ENCODE measurements at places on chromosomes 2 and 18. TPM values are rescaled to one million over a fixed set of nuclear protein-coding genes. Genes with fewer than 3 reads are reported as not detected.

EFR3B gene
- not detected for total RNA-seq

WNT6 gene
- not detected for total RNA-seq

ATP6V1C2 gene
- total RNA-seq = 0.92 TPM

KLF11 gene
- total RNA-seq = 85.8 TPM

LGALSL gene
- 1.3 TPM for total RNA-seq

BBS5 gene
- total RNA-seq = 1.7 TPM

AGXT gene
- not detected for total RNA-seq

SLC4A5 gene
- 8.0 TPM for total RNA-seq

PASK gene
- total RNA-seq = 45.2 TPM

ADCYAP1 gene
- not detected for total RNA-seq

FASTKD1 gene
- total RNA-seq = 14.1 TPM

NXPH2 gene
- total RNA-seq = not detected

ZNF521 gene
- 3.5 TPM for total RNA-seq

RGPD4 gene
- total RNA-seq = not detected

- DNase-seq = no peak
Observed at GRCh38 chr2:62186156-62186905, 9.6 kb upstream of the B3GNT2 start.

DNA sequence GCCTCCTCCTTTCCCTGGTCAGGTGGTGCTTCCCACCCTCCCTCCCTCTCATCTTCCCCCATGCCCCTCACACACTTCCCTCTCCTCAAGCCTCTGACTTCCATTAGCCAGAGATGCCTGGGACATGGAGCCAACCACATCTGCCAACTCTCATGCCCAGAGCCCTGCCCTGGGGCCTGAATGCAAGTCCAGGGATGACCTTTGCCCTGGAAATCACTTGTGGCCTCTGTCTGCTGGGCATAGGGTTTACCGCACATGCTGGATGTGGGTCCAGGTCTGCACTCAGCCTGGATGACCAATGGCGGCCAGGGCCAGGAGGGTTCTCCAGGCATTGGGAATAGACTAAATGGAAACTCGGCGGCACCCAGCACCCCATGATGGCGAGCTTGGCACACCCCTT, 98.9 kb downstream of the SEPTIN10 start:
- no peak for DNase-seq

DNA sequence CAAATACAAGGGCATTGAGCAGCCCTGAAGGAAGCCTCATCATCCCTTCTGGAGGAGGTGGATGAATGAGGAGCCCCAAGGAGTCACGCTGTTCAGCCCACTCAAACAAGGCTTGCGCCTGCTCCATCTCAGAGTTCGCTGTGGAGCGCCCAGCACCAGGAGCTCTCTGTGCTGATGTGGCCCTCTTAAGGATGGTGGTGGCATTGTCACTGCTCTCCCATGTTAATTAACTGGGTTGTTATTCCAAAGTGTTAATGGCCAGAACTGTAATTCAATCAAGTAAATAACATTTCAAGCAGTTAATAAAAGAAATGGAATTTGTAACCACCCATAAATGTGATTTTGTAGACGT, 726.0 kb upstream of the RAB6C start:
- no peak for DNase-seq

DNA sequence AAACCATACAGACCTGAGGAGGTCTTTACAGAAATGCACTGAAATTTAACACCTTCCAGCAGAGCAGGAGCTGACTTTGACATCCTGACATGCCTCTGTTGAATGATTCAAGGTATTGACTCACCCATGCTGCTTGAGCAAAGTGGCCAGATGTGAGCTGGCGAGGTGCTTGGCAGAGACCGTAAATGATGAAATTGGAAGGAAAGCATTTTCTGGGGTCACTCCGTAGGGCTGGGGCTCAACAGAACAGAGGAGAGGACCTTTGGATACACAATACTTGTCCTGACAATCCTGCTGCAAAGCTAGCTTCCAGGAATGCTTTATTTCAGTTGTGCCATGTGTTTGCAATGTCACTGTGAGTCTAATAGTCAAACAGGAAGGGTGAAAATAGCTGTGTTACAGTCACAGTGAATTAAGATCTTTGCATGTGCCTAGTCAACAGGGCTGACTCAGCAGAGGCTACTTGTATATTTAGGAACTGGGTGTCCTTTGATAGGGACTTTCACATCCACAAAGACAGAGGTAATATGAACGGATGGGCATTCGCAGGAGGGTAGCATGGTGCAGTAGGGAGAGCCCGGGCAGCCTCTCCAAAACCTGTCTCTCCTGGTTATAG, 31.6 kb upstream of the NCK2 start:
- DNase-seq = no peak

GRCh38 chr2:168300460-168300859, 53.1 kb upstream of the STK39 start:
- no peak for DNase-seq

- DNase-seq = peak; percentile 63
Observed at GRCh38 chr18:48022531-48023329, 92.3 kb upstream of the SMAD2 start.

GRCh38 chr2:176535467-176536113, 266.3 kb downstream of the MTX2 start:
- DNase-seq = no peak

DNA sequence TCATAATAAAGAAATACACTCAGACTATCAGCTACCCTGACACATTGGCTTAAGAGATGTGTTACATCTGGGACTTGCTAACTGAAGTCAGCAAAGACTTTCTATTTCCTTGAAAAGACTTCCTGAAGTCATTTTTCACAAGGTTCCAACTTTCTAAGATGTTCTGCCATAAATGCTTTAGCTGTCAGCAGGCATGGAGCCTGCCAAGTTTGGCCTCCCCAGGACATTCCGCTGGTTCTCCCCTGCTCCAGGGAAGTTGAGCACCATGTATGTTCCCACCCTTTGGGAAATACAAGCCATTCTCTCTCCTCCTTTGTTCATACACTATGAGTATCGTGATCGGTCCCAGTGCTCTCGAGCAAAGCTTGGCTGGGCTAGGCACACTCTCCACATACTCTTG, 202.7 kb upstream of the CCDC68 start:
- DNase-seq = no peak

GRCh38 chr18:56470406-56471351, 167.7 kb downstream of the TXNL1 start:
- DNase-seq = no peak

DNA sequence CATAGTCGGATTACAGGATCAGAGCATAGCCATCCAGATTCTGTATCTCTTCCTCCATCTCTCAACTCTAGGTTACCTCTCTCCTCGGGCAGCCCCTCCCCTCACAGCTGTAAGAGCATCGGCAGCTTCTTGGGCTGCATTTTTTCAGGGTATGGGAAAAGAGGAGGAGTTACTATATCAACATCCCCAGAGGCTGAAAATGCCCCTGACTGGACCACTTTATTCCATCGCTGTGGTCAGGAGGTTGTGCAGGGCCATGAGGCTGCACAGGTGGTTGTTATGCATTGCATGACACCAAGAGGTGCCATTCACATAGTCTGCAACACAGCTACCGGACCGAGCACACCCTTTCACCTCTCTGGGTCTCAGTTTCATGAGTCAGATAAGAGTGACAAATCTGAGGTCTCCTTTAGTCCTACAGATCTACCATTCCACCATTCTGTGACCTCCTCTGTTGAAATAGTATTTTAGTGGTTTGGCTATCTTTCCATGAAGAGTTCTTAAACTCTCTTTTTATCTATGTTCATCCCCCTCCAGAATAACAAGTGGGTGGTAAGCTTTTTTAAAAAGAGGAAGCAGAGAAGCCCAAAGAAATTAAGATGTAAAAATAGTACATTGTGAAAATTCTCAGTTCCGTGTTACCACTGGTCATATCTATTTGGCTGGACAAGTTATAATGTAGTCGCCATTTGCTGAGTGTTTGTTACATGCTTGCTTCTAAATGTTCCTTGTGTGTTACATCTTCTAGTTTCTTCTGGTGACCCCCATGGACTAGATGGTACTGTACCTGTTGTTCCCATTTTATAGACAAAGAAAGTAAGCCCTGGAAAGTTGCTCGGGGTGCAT, 56.6 kb upstream of the SLC1A4 start:
- no peak for DNase-seq

GRCh38 chr2:24015562-24016375, 5.9 kb downstream of the MFSD2B start:
- no peak for DNase-seq

- no peak for DNase-seq
Observed at GRCh38 chr2:105845976-105846375, 101.3 kb downstream of the NCK2 start.

- no peak for DNase-seq
Observed at GRCh38 chr18:13453714-13454113, 235.2 kb downstream of the LDLRAD4 start.

GRCh38 chr2:5914811-5915611, 222.8 kb downstream of the SOX11 start:
- DNase-seq = no peak

- no peak for DNase-seq
Observed at GRCh38 chr2:171307560-171307959, 126.2 kb downstream of the METTL8 start.

GRCh38 chr2:238854699-238855229, 6.9 kb downstream of the TWIST2 start:
- DNase-seq = no peak

DNA sequence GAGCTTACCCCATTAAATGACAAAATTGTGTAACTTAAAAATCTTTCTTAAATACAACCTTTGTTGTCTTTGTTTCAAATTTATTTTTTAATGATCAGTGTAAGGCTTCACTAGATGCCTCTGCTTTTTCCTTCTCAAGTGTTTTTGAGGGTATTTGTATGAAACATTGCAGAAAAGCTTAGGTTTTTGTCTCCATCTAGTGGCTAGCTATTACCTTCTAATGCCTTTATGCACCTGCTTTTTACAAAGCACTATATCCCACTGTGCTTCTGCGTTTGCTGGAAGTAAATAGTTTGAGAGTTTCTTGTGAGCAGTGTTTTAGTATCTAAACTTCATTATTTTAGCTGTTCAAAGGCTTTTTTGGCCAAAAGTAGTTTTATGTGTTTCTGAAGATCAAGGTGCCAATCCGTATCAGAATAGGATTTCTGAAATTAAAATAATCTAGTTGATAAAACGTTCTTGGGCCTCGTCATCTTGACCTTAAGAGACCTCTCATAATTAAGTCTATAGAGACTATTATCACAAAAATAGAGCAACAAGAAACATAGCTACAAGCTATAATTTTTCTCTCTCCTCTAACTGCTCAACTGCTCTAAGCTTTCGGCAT, 47.0 kb downstream of the IWS1 start:
- no peak for DNase-seq

- no peak for DNase-seq
Observed at GRCh38 chr2:215554689-215555498, 119.0 kb upstream of the FN1 start.

- no peak for DNase-seq
Observed at GRCh38 chr2:145771525-145771924, 1251.6 kb upstream of the ZEB2 start.

DNA sequence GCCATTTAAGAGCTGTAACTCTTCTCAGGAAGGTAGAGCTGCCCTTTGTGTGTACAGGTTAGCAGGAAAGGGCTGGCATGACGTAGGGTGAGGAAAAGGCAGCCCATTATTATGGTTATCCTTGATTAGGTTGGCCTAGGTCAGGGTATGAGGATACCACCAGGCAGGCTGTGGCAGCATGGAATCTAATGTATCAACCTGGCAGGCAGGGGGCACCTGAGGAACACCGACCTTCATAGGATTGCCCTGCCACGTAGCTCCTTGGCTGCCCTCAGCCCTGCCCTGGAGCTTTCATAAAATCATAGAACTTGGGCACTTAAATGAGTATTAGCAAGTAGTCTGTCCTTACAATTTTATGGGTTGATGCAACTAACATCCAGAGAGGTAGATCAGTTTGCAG, 261.6 kb downstream of the LTBP1 start:
- DNase-seq = peak; percentile 33

DNA sequence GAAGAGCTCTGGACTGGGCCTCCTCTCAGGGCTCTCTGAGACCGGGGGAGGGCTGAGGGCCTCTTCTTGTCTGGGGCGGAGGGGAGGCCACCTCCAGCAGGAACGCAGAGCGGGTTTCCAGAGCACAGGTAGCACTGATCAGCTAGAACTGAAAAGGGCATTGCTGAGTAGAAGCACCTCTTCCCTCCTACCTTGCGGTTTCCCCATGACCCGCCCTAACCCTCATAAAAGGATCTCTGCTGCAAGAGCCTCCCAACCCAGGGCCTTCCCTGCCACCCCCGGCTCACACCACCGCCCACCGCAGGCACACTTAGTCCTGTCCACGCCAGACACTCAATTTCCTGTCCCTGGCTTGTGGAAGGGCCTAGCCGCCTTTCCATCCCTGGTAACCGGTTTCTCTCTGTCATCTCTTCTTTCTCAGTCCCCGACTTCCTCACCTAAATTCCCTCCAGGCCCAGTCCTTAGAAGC, 966 bp downstream of the ADCY3 start:
- DNase-seq = peak; percentile 45

- DNase-seq = no peak
Observed at GRCh38 chr18:13382366-13382953, 163.9 kb downstream of the LDLRAD4 start.

- DNase-seq = no peak
Observed at GRCh38 chr2:120403261-120403660, 57.3 kb downstream of the INHBB start.

DNA sequence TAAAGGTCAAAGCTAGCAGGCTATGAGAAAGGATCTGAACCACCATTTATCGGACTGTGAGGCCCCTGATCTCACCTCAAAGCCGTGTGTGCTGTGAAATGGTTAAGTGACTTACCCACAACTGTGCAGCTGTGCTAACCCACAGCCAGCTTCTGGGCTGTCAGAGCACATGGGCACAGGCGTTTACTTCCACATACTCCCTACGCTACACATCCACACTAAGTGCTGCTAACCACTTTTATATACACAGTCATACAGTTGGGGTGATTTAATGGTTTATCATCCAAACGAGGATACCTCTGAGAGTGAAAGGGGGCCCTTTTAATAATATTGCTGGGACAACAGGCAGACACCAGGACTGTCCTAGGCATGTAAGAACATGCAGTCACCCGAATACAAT, 37.3 kb downstream of the CYRIA start:
- no peak for DNase-seq

- DNase-seq = no peak
Observed at GRCh38 chr2:4831751-4832150, 860.4 kb upstream of the SOX11 start.

GRCh38 chr2:220669324-220669723, 902.8 kb downstream of the EPHA4 start:
- no peak for DNase-seq

All from natural killer cell (primary cell).